ENCODE measurements at places on chromosomes 2 and 18.

DNA sequence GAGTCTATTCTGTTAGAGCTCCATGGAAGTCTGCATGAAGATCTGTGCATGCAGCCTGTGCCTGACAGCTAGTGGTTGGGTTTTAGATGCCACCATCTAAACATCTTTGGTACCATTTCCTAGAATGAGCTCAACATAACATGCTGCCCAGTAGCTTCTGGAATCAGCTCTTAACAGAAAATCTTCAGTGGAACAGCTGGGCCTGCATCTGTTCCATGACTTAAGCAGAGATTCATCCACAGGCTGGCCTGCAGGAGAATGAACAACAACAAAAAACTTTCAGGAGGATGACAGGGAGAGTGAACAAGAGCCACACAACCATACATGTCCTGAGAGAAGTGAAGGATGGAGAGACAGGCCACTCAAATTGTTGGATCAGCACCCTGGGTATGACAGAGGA is 316.6 kb downstream of the RDH14 start:
- DNase-seq = no peak

DNA sequence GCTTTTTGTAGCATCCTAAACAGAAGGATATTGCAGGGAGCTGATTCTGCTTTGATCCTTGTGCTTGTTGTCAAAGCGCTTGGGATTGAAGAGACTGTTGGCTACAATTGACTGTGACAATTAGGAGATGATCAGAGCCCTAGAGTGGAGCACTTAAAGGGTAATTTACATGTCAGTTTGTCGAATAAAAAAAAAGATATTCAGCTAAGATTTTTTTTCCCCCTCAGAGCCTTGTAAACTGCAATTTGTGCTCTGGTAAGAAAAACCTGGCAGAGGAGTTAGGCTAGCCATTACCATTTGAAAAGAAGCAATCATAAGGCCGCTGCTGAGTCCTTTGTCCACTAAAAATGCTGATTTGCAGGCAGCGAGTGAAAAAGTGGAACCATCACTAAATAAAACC is 47.8 kb upstream of the ZEB2 start:
- no peak for DNase-seq

GRCh38 chr18:42155024-42155423 is 200.0 kb downstream of the PIK3C3 start:
- no peak for DNase-seq

- DNase-seq = no peak
Measured at GRCh38 chr18:70683263-70683662, 394.4 kb downstream of the SOCS6 start.

DNA sequence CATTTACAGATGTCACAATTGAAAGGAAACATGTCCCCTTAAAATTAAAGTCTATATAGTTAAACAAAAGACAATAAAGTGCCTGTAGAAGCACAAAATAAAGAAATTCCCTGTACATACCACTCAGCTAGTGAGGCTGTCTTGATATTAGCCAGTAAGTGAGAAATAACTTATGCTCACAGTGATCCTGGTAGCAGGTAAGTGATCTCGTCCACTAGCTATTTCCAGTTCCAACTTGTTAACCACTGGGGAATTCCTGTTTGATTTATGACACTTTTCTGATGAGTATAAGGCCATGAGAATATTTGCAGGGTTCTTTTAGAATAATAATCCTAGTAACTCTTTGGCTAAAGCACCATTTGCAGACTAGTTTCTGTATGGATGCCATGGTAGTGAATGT is 127.9 kb upstream of the PGAP1 start:
- no peak for DNase-seq

DNA sequence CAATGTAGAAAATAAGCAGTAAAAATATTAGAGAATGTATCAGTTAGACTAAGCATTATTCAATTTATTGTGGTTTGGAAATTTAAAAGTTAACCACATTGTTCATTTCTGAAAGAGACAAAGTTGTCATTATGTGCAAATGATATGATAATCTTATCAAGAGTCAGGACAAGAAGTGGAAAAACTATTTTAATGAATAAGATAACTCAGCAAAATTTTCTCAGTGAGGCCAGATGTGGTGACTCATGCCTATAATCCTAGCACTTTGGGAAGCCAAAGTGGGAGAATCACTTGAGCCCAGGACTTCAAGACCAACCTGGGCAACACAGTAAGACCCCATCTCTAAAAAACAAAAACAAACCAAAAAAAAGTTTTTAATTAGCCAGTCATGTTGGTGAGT is 39.5 kb upstream of the CERS6 start:
- no peak for DNase-seq

- no peak for DNase-seq
Measured at GRCh38 chr2:23390152-23390551, 5.2 kb downstream of the KLHL29 start.

DNA sequence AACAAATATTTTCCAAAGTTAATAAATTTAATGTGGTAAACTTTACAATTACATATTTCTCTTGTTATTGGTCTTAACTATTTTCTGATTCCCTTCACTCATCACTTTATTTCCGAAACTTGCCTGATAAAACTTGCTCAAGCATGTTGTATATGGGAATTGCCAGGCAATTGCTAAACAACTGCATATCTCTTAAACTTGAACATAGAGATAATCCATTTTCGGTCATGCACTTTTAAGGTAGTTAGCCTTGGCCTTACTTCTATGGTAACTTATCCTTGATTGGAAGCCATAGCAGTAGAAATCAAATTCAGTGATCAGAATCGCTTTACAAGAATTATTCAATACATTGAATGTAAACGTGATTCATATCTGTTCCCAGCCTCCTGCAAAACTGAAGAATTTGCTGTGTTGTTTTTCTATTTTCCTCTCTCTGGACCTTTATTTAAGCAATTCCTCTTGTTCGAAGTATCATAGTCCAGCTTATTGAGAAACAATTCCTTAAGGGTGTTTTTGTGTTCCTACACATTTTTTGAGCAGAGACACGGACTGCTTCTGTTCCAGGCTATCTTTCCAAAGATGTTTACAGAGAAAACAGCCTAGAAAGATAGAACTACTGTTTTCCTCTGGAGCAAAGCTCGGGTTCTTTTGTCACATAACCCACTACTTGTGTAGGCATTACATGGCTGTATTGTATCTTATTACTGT is 674.3 kb downstream of the IRS1 start:
- DNase-seq = no peak

DNA sequence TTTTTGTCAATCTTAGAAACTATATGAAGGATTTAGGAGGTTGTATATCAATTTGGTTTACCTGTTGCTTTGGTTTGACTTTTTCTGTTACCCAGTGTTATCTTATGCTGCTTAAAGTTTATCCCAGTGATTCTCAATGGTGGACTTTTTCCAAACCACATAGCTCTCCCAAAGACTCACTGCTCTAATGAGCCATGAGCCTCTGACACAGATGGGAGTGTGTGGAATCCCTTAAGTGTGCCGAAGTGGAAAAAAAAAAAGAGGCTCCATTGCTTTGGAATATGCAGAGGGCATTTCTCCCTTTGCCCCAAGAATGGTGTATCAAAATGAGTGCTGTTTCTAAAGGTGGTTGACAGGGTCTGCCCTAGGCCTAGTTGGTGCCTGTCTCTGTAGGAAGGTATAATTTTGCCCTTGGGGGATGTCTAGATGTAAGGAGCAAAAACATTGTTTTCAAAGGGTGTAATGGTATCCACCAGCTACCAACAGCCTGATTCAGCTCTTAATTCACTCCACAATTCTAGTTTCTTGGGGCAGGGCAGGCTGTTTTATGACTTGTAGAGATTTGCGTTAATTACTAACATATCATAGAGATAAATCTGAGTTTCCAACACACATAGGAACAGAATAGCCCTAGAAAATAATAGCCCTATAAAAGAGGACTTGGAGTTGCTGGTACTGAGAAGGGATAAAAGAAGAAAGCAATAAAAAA is 64.3 kb upstream of the CYP26B1 start:
- DNase-seq = no peak

DNA sequence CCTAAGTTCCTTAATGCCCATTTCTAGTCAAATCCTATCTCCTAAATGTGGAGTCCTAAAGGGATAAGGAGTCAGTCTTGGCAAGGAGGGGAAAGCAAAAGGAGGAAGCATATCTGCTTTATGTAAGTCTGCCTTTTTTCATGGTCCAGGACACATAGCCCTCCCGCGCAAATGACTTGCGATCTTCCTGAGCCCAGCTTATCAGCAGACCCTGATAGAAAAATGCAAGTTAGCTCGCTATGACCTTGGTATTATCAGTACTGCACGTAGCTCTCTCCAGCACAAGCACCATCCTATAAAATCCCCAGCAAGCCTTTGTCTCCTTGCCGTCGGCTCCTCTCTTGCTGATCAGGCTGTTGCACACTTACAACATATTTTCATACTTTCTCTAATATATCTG is 281.4 kb upstream of the KCNH7 start:
- DNase-seq = no peak

DNA sequence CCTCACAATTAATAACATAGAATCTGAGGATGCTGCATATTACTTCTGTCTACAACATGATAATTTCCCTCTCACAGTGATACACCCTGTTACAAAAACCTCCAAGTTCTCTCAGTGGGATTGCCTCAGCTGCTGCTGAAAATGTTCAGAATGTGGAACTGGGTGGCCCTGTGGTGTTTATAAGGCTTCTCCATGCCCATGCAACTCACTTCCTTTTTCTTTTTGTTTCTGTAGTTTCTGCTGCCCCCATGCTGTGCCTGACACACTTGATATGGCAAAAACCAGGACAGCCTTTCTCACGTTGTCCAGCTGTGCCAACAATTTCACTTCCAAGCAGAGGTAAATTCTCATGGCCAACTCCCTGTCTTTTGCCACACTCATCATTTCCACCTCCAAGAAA is 206.2 kb downstream of the RPIA start:
- DNase-seq = no peak

GRCh38 chr2:186201371-186201770 is 284.7 kb upstream of the ZC3H15 start:
- DNase-seq = no peak

DNA sequence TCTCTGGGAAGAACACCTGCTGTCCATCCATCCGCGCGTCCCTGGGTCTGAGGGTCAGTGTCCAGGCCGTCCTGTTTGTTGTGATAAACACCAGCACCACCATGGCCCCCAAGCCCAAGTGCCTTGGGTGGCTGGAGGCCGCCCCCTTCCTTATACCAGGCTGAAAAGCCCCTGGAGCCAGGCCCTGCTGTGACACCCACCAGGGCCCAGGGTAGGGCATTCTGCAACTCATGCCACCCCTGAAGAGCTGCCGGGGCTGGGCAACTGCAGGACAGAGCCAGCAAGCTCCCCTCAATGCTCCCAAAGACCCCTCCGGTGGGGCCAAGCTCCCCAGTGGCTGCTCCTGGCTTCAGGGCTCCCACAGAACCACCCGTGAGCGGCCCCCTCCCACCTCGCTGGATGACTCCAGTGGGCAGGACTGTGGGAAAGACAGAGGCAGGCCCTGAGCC is 31.9 kb upstream of the SNED1 start:
- DNase-seq = no peak

DNA sequence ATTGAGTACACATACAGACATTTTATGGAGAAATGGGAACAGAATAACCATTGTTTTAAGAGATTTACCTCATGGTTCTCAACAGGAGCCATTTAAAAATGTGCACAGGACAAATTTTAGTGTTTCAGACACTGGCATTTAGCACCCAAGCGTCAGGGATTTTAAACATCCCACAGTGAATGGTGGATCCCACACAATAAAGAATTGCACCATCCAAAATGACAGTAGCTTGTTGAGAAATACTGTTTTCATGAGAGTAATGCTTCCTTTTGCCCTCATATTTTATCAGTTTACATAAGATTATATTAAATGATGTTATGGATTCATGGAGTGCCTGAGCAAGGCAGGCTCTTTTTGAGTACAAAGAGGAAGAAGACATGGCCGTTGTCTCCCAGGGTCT is 54.0 kb downstream of the MFSD6 start:
- no peak for DNase-seq

GRCh38 chr18:54777118-54777791 is 51.0 kb upstream of the RAB27B start:
- no peak for DNase-seq

DNA sequence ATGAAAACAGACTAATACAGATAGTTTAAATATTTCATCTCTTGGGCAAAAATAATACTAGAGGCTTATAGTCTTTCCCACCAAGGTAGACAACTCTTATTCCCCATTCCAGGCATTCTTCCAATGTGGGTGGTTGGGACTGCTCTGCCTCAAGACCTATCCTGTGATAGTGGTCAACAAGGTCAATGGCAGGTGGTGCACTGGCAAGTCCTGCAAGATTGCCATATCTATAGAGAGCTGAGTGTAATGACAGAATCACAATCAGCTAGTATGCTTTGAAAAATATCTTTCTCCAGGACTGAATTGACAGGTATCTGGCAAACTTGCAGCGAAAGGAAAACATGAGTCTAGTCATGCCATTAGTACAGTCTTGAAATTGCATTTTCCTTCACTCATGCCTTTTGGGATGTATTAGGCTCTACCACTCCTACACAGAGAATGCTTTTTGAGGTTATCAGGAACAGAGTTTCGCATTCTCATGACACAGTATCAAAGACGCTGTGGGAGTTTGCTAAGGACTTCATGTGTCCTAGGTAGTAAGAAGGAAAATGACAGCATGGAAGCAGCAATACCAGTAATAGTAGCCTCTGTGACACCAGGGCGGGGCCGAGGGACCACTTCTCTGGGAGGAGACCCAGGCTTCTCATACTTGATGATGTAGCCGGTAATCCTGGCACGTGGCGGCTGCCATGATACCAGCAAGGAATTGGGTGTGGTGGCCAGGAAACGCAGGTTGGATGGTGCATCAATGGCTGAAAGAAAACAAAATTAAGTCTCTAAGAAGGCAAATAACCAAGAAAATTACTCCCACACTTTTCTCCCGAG is 61.0 kb downstream of the FN1 start:
- DNase-seq = no peak

DNA sequence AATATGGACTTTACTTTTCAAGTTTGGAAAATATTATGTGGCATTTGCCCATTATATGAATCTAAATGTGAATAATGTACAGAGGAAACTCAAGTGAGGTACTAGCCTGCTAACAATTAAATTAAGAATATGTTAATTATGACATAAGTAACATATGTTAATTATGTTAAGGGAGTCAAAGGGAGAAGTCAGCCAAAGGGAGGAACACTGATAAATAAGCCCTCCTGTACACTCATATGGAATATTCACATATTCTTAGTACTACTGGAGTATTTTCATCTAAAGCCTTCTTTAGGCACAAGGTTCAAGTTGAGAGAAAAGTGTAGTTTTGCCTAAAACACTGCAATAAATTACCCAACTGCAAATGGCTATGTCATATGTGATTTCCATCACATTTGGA is 30.1 kb downstream of the ITGB6 start:
- no peak for DNase-seq

- no peak for DNase-seq
Measured at GRCh38 chr2:32064021-32064601, 755 bp downstream of the SPAST start.

GRCh38 chr18:70468861-70469547 is 180.2 kb downstream of the SOCS6 start:
- no peak for DNase-seq

- DNase-seq = no peak
Measured at GRCh38 chr2:70639841-70640436, 86.3 kb upstream of the TGFA start.

- DNase-seq = no peak
Measured at GRCh38 chr2:231395188-231396057, at the start of gene B3GNT7. Gene B3GNT7, plus strand, starts transcription at chr2:231395710. Its CDS starts 94 bp downstream, at chr2:231395804.
